ENCODE measurements at places on chromosomes 2 and 18.

DNA sequence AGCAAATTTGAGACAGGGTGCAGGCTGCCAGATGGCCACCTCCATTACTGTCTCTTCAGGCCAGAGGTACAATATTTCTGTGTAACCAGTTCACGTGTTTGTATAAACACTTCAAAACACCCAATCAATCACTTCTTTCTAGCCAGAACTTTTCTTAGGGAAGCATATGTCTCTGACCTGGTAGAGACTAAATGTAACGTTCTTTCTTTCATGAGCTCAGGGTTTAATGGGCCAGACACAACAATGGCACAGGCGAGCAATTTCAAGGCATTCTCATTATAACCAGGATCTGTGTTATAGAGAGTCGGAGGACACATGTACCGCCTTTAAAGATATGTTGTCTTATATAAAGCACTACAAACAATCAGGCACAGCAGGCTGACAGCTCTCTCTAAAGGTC is 1846.4 kb upstream of the PIK3C3 start:
- no peak for DNase-seq

GRCh38 chr2:71706836-71707235 is 253.5 kb downstream of the DYSF start:
- DNase-seq, result no peak

GRCh38 chr2:29011418-29012060 is 30.4 kb downstream of the TOGARAM2 start:
- no peak for DNase-seq

DNA sequence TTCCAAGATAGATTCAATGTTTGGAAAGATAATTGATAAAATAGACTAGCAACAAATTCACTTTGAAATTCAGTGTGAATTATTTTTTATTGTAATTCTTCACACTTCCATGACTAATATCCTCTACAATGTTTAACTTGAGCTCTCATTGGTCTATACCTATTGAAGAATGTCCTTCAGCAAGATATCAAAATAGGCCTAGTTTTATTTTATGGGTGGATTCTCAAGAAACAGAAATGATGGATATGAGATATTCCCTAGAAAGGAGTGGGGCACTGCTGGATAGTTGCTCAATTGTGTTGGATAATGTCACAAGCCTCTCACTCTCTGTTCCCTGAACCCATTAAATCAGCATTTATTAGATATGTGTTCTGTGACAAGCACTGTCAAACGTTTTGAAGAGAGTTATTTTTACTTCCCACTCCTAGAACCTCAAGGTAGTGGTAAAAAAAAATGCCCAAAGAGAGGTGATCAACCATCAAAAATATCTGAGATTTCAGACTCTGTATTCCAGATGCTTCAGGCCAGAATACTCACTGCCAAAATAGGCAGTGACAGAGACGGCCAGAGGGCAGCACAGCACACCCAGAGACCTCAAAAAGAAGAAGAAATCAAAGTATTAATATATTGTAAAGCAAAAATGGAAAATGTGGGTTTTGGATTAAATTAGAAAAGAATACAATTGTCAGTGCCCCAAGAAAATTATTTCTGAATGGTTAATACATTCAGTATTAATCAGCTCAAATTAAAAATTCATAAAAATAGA is 87.5 kb downstream of the TRIB2 start:
- no peak for DNase-seq

GRCh38 chr2:169761970-169762292 is 28.3 kb downstream of the KLHL23 start:
- DNase-seq, result no peak

DNA sequence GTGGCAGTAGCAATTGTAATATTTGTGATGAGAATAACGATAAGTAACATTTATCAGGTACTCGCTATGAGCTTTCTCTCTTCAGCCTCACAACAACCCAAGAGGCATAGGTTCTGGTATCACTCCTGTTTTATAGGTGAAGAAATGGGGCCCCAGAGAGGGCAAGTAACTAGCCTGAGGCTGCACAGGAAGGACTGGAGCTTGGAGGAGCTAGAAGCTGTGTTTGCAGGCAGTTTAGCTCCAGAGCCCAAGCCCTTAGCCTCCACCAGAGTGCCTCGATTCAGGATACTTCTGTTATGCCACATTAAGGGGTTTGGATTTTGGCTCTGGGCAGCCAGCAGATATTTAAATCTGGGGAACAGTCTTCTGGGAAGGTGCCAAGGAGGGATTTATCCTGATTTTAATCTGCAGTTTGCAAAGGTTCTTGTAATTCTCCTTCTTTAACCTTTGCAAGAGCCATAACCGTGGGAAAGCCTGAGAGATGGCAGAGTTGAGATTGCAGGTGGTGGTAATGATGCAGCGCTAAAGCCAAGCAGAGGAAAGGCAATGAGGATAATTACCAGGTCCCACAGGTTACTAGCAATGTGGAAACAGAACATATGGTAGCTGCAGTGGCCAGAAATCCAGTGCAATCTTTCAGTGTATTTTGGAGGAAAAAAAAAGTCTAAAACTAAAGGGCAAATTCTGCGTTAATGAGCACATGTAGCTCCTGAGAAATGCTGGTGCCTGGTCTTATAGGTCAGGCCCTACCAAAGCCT is 9.1 kb downstream of the MOCOS start:
- no peak for DNase-seq

- DNase-seq, result no peak
Observed at GRCh38 chr2:138244501-138244925, 257.1 kb upstream of the SPOPL start.

DNA sequence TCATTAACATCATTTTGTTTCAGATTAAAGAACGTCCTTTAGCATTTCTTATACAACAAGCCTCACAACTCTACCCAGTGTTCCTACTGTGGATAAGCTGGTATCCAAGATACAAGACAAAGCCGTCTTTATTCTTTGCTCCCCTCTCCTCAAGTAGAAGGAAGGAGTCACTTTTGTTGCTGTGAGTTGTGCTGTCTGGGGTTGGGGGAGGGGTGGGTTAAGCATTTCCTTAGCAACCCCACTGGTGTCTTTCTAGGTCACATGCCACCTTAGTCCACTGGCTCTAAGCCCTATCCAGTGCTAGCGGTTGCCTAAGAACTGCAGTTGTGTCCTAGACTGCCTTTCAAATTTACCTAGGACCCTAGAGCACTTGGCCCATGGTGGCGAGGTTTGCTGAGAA is 155.6 kb upstream of the PIEZO2 start:
- DNase-seq, result no peak

- DNase-seq, result no peak
Observed at GRCh38 chr2:75474115-75474514, 86.6 kb downstream of the EVA1A start.

- DNase-seq, result no peak
Observed at GRCh38 chr2:73037947-73038585, 33.4 kb downstream of the SFXN5 start.

DNA sequence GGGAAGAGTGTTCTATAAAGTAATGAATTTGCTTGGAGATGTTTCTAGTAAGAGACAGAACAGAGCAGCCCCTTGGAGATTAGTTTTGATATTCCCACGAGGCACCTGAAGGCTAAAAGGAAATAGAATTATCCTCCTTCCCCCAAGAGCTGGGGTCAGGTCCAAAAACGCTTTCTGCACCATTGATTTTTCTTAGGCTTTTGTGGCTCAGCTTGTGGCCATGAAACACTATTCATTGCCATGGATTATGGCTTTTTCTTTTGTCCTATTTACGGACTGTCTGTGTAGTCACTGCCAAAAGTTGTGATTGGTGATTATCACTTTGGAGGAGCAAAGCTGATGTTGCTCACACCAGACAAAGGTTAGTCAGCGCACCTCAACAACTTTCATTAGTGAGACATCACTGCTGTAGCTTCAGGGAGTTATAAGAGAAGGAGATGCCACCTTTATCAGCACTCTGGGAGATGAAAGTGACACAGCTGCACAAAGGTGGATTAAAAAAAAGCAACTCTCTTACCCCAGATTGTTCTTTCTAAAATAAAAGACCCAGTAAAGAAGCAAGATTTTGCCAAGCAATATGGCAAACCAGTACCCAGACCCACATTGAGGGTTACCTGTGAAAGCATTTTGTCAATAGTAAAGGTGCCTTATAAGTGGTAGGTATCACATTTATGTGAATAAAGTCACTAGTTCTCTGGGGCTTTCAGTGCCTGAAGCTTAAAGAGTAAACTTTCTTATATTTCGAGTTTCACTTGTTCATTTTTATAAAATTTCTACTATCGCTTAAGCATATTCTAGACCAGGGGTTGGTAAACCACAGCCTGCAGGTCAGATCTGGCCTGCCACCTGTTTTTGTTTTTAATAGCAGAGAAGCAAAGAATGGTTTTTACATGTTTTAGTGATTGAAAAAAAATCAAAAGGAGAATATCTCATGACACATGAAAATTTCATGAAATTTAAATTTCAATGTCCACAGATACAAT is 10.6 kb downstream of the CXCR4 start:
- no peak for DNase-seq

DNA sequence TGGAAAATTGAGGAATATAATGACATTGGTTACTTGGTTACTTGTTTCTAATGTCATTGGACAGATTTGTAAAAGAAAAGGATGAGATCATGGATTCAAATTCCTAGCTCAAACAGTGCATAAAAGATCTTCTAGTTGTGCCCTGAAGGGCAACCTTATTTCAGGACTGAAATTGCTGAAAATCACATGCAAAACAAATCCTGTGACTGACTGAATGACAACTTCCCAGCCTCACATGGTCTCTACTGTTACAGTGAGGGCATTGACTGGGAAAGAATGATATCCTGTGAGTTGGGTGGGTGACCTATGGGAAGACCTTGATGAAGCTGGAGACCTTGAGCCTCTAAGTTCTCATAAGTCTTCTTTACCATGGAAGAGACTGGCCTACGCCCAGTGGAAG is 90.4 kb upstream of the HAAO start:
- no peak for DNase-seq

- DNase-seq, result no peak
Observed at GRCh38 chr2:144990661-144991060, 470.7 kb upstream of the ZEB2 start.

DNA sequence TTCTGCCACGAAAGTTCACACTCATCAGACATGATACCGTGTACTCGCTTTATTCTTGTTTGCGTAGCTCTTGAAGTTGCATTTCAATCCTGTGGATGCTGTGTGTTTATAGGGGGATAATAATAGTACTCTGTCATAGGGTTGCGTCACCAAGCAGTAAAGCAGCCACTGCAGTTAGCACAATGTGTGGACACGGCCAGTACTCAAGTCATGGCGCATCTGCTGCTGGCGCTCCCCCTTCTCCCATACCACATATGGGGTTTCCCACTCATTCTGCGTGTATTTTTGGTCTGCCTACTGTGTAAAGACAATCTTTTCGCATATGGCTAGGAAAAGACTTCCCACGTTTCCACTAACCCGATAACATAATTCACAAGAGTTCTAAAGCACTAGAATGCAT is 2.1 kb upstream of the ZBTB14 start:
- DNase-seq, result no peak

DNA sequence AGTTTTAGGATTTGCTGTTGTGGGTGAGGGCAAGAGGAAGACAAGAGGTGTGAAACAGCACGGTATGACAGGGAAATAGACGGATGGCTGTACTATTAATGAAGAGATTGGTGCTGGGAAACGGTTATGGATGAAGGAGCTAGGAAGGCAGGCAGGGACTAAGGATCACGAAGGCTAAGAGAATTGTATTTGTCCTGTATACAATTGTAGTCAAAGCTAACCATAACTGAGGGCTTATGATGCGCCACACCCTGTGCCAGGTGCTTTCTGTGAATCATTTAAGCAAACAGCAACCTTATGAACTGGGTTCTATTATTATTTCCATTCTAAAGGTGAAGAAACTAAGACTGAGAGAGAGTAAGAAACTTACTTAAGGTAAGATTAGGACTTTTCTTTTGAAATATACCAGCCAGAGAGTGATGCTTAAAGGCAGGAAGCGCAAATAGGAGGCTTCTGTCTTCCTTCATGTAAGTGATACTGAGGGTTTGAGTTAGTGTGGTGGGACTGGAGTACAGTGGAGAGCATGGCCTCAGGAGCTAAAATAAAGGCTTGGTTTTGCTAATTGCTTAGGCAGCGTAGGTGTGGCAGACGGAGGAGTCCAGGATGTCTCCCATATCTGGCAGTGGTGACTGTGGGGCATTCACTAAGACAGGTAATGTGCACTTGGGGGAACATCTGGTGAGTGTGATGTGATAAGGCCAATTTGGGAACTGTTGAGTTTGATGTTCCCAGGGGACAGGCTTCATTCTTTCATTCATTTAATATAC is 85.8 kb downstream of the PLEKHM3 start:
- no peak for DNase-seq

DNA sequence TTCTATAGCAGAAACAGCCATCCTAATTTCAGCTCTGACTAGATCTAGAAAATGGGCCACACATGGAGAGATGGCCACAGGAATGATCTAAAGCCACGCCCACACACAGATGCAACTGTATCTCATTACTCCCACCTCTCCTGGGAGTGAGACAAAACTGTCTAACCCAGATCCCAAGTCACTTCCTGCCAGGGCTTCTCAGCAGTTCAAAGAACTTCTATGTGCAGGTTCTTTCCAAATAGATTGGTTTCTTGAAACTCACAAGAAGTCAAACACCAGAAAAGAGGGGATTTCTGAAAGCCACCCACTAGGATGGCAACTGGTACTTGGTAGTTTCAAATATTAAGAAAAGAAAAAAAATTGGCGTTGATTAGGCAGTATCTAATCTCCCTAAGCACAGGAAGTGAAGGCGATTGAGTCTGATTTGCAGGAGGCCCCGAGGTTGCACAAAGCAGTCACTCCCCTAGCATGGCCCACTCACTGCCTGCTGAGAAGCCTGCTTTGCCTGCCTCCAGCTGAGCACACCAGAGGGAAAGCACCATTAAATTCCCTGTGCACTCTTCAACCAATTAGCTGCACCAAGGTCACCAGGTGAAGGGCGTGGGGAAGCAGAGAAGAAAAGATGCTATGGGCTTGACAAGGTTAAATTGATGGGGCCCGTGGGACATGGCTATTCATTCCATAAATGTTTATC is 51.1 kb downstream of the PAPOLG start:
- DNase-seq, result no peak

DNA sequence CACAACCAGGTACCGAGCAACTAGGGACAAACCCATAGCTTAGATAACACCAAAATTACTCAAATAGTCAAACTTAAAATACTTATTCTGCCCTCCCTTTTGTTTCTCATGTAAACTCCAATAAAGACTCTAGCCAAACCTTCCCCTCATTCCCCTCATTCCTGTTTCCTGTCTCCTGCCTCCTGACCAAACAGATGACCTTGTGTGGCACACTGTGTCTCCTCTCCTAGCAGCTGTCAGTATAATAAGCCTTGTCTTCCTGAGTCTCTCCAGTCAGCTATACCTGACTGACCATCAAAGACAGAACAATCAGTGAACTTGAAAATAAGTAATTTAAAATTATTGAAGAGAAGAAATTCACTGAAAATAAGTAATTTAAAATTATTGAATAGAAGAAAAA is 14.3 kb downstream of the SULT1C4 start:
- no peak for DNase-seq

DNA sequence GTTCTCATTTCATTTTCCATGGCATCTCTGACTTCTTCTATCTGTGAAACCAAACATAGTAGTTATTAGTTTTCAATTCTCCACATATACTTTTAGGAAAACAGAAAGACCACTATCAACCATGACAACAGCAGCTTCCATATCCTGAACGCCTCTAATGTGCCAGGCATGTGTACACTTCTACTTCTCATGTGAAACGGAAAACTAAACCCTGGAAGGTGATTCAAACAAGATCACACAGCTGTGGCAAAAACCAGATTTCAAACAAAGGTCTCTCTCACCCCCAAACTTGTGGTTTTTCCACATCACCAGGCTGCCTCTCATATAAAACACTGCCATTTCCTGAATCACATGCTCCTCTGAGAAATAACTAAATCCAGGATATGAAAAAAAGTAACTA is 41.8 kb downstream of the PTCD3 start:
- DNase-seq, result no peak
